Left hindlimb (tissue), 1 donor: ENCODE measurements at places on chromosomes 2 and 18.
A peak's percentile ranks its signal among the peaks of the same experiment; 100 is the strongest.

DNA sequence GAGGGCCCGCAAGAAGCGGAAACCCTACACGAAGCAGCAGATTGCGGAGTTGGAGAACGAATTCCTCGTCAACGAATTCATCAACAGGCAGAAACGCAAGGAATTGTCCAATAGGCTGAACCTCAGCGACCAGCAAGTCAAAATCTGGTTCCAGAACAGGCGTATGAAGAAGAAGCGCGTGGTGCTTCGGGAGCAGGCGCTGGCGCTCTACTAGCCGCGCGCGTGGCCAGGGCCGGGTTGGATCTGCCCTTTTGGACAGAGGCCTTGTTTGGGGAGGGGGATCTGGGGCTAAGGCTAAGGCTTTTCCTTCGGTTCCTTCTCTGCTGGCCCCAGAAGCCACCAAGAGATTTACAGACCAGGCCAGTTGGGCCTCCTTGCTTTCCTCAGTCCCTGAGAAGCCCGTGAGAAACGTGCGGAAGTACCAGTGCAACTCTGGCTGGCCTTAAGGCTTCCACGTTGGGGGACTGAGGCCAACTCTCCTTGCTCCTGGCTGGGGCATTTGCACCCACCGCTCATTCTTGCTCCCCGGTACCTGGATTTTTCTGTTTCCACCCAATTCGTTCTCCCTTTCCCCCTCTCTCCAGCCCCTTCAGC lies 1.0 kb downstream of the HOXD12 start:
- peak; percentile 23 for DNase-seq

GRCh38 chr18:41809652-41810051 lies 145.4 kb upstream of the PIK3C3 start:
- DNase-seq = no peak

DNA sequence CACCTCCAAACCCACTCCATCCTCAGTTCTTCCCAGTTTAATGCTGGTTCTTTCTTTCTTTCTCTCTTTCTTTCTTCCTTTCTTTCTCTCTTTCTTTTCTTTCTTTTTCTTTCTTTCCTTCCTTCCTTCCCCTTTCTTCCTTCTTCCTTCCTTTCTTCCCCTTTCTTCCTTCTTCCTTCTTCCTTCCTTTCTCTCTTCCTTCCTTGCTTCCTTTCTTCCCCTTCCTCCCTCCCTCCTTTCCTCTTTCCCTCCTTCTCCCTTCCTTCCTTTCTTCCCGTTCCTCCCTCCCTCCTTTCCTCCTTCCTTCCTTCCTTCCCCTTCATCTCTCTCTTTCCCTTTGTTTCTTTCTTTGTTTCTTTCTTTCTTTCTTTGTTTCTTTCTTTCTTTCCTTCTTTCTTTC lies 50.9 kb downstream of the PDCL3 start:
- no peak for DNase-seq

DNA sequence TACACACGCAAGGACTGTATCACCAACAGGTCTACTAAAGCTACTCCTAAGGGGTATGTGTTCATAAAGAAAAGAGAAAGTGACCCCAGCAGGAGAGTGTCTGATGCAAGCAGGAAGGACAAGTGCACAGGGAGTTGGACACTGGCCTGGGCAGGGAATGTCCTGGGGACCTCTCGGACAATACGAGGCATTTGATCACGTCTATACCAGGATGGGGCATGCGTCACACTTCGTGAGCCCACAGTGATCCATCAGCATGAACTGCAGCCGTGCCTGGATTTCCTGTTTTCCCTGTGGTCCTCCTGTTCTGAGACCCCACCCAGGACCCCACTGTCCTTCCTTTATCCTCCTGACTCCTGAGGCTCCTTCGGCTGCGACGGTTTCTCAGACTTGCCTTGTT lies 113.9 kb downstream of the HDAC4 start:
- no peak for DNase-seq
